Camera-type eye (tissue), 1 donor: ENCODE measurements at places on chromosomes 6 and 20. TPM values are rescaled to one million over a fixed set of nuclear protein-coding genes. Genes with fewer than 3 reads are reported as not detected.

Gene DTD1
- 49.6 TPM for total RNA-seq

Gene SIRT5
- total RNA-seq: 10.6 TPM

Gene PRPH2
- 147 TPM for total RNA-seq

Gene SALL4
- total RNA-seq: 1.8 TPM

Gene OVOL2
- total RNA-seq: 1.1 TPM

Gene ASIP
- 1.9 TPM for total RNA-seq

Gene MUCL3
- not detected for total RNA-seq

Gene BPIFA1
- not detected for total RNA-seq

Gene ZNF334
- 34.7 TPM for total RNA-seq

Gene FOXP4
- total RNA-seq: 7.3 TPM

Gene PLG
- total RNA-seq: not detected

Gene KCNS1
- total RNA-seq: 1.5 TPM

Gene HDGFL1
- not detected for total RNA-seq

Gene BPIFB1
- not detected for total RNA-seq

Gene TGM3
- total RNA-seq: 0.66 TPM

Gene MMP24
- total RNA-seq: 15.1 TPM

Gene GRM4
- total RNA-seq: 8.1 TPM

Gene GNAS-AS1
- total RNA-seq: 1.8 TPM

Gene UBE2C
- total RNA-seq: 15.3 TPM

Gene SNX14
- 130 TPM for total RNA-seq

Gene ANKRD6
- total RNA-seq: 32.1 TPM

Gene TCF21
- not detected for total RNA-seq

Gene IRF4
- 7.6 TPM for total RNA-seq

Gene TP53TG5
- total RNA-seq: not detected

Gene ZBTB46
- 12.1 TPM for total RNA-seq

Gene GPLD1
- 10.9 TPM for total RNA-seq

Gene ULBP1
- 0.60 TPM for total RNA-seq

Gene PRL
- total RNA-seq: 0.99 TPM

Gene PRIM2
- total RNA-seq: 29.2 TPM

Gene STMND1
- not detected for total RNA-seq

Gene ANKEF1
- 7.4 TPM for total RNA-seq

Gene PLN
- 21.1 TPM for total RNA-seq

Gene RNF182
- 18.4 TPM for total RNA-seq

Gene ESF1
- 28.8 TPM for total RNA-seq

Gene LY6G6C
- total RNA-seq: not detected

Gene SSR1
- 93.8 TPM for total RNA-seq

Gene RBM24
- 56.3 TPM for total RNA-seq
